Breast epithelium (tissue), 4 donors: ENCODE measurements at places on chromosomes 2 and 18. TPM values are rescaled to one million over a fixed set of nuclear protein-coding genes. Genes with fewer than 3 reads are reported as not detected.

- H3K27ac ChIP-seq = no peak overlapping the region
- no peak for DNase-seq
- H3K27me3 ChIP-seq = no peaks in the 10 kb centered on the region
- H3K4me1 ChIP-seq = no peaks in the 10 kb centered on the region
- H3K4me3 ChIP-seq = no peak overlapping the region
- no peaks in the 10 kb centered on the region for H3K36me3 ChIP-seq
Observed at GRCh38 chr18:29874519-29875098, 1167.9 kb downstream of the DSC3 start.

The TCF23 gene
- total RNA-seq = not detected

The CIB4 gene
- not detected for total RNA-seq

The SNTG2 gene
- total RNA-seq = 6.0 TPM
